Stimulated activated CD4-positive, alpha-beta T cell treated with anti-CD3 and anti-CD28 coated beads, Interleukin-1b, Interleukin-23, amount 100 ng/mL, for 1 hour (primary cell): ENCODE measurements at places on chromosomes 2 and 18.

- DNase-seq = no peak
These were observed 1.5 kb upstream of the OSGEPL1 start for GRCh38 chr2:189763908-189764661.

- no peak for DNase-seq
These were observed 21.0 kb downstream of the SPOPL start for GRCh38 chr2:138522556-138522955.

GRCh38 chr2:160042054-160042453, 20.4 kb downstream of the PLA2R1 start:
- no peak for DNase-seq

GRCh38 chr2:198371921-198372543, 567.6 kb downstream of the PLCL1 start:
- DNase-seq = no peak

- DNase-seq = no peak
These were observed 67.2 kb downstream of the POLR1A start for GRCh38 chr2:86038291-86039081.

DNA sequence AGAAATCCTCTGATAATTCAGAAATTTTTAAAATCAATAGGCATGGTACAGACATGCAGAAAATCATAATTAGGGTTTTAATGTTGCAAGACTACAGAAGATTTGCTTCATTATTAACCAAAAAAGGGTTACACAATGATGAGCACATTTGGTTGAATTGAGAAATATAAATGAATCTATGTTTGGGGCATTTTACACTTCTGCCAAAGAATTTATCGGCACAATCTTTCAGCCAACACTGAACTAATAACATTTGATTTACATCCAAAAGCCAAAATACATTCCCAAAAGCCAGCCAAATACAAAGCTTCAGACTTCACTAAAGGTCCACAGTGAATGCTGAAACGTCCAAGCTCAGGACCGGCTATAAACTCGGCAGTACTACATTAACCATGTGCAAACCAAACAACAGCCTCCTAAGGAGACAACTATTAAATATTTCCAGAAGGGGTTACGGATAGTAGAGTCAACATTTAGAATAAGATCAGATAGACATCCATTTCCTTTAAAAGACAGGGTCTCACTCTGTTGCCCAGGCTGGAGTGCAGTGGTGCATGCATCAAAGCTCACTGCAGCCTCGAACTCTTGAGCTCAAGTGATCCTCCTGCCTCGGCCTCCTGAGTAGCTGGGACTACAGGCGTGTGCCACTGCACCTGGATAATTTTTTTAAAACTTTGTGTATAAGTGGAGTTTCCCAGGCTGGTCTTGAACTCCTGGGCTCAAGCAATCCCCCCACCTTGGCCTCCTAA, 29.4 kb downstream of the SPRED2 start:
- no peak for DNase-seq

DNA sequence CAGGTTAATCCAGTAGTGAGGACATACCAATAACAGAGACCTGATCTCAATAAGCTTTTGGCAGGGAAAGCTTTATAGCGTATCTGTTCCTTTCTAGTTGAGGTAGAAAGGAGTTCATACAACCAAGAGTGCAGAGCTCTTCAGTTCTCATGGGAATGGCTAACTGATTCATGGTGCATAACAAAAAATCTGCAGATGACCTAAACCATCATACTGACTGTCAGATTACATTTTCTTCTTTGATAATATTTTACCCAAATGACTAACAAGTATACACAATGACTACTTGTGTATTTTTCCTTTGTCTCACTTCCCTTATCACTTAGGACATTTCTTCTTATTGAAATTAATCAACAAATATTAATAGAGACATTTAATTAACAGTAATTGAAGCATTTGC, 140.0 kb upstream of the SERTAD2 start:
- DNase-seq = no peak

DNA sequence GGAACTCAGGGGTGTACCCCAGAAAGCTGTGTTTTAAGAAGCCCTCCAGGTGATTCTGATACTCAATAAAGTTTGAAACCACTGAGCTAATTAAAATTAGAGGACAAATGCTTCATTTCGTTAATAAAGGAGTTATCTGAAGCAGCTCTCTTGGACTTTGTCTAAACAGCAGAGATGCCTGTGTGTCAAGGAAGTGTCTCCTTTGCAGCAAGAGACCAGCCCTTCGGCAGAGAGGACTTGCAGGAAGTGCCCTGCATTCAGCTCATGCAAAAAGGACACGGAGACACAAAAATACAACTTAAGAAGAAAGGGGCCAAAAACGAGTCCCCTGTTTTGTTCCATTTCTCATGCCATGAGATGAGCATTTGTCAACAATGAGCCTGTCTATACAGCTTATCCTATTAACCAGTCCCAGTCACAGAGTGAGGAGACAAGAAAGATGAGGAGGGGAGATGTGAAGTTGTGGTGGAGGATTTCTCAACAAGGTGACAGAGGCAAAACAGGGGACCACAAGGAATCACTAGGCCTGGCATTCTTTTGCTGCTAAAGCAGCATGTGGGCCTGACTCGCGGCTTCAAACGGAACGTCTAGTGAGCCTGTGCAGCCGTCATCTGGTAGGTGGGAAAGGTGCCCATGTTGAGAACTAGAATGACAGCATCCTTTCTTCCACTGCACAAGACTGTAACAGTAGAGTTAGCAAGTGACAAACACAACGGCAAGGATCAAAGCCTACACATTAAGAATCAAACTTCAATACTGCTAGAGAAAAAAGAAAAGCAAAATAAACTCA, 152.3 kb downstream of the ANTXR1 start:
- no peak for DNase-seq

DNA sequence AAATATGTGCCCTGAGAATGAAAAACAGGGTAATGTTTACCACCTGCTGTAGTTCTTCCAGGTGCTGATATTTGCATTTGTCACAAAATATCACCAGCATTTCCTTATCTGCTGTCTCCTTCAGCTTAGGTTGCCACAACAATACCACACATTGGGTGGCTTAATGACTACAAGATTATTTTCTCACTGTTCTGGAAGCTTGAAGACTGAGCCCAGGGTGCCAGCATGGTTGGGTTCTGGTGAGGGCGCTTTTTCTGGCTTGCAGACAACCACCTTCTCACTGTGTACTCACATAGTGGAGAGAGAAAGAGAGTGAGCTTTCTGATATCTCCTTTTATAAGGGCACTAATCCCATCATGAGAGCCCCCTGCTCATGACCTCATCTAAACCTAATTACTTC, 407.5 kb upstream of the RGPD4 start:
- DNase-seq = no peak
